ENCODE measurements at places on chromosomes 11 and 22.

DNA sequence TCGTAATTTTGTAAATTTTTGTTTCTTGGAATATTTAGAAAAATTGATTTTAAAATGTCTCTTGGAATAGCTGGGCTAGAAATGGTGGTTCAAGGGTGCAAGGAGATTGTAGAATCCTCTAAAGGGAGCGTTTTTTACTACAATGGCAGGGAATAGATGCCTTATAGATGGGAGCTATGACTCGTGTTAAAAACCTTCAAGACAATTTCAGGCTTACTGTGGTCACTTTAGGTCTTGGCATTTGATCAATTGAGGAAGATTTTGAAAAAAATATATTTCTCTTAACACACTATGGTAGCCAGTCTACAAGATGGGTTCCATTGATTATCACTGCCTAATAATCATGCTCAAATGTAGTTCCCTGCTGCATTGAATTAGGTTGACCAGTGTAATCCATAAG is 25.0 kb downstream of the METTL15 start:
- DNase-seq: no peak

DNA sequence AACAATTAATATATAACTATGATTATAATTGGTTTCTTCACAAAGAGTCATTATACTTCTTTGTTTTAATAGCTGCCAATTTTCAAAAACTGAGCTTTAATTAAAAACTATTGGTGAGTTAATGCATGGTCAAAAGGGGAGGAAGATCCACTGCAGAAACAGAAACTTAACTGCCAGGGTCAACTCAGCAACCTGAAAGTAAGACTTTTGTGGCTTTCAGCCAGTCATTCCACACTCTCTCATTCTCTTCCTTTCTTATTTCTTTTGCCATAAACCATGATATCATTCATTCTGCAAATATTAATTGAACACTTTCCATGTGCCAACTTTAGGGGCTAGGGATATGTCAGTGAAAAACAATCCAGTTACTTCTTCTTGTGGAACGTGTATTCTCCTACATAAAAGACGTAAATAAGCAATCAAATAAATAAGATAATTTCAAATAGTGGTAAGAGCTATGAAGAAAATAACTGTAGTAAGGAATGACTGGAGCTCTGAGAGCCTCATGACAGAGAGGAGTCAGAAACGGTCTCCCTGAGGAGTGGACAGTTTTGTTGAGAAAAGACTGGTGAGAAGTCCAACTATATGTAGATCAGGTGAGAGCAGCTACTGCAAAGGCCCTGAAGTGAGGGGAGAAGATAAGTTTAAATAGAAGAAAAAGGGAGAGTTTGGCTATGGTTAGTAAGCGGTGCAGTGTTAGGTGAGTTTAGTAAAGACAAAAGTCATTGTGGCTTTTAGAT is 130.5 kb downstream of the GRIA4 start:
- no peak for DNase-seq

DNA sequence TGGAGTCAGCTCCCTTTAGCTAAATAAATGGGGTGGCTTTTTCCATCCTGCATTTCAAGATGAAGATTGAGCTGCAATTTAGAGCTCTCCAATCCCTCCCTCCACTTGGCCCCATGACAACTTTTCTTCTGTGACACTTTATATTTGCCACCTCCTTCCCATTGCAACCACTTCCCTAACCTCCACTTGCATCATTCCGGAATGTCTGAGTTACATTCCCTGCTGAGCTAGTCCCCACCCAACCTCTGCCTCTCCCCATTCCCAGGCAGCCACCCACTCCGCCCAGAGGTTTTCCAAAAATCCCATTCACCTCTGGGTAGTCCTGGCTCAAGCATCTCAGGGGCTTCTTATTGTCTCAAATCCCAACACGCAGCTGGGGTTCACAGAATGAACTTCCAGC is 24.7 kb downstream of the PC start:
- DNase-seq: no peak

DNA sequence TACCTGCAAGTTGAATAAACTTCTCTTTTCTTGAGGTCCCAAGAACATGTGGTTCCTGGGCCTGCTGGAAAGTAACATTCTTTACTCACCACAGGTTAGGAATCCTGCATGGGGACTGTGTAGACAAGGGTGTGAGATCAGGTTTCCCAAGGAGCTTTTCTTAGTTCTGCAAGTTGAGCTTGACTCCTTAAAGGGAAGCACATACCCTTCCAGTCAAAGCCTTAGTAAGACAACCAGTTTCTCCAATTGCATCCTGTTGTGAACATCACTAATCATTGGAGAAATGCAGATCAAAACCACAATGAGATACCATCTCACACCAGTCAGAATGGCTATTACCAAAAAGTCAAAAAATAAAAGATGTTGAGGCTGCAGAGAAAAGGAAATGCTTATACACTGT is 48.3 kb upstream of the PAK1 start:
- no peak for DNase-seq

- no peak for DNase-seq
Observed at GRCh38 chr11:112925516-112926310, 35.5 kb upstream of the NCAM1 start.

DNA sequence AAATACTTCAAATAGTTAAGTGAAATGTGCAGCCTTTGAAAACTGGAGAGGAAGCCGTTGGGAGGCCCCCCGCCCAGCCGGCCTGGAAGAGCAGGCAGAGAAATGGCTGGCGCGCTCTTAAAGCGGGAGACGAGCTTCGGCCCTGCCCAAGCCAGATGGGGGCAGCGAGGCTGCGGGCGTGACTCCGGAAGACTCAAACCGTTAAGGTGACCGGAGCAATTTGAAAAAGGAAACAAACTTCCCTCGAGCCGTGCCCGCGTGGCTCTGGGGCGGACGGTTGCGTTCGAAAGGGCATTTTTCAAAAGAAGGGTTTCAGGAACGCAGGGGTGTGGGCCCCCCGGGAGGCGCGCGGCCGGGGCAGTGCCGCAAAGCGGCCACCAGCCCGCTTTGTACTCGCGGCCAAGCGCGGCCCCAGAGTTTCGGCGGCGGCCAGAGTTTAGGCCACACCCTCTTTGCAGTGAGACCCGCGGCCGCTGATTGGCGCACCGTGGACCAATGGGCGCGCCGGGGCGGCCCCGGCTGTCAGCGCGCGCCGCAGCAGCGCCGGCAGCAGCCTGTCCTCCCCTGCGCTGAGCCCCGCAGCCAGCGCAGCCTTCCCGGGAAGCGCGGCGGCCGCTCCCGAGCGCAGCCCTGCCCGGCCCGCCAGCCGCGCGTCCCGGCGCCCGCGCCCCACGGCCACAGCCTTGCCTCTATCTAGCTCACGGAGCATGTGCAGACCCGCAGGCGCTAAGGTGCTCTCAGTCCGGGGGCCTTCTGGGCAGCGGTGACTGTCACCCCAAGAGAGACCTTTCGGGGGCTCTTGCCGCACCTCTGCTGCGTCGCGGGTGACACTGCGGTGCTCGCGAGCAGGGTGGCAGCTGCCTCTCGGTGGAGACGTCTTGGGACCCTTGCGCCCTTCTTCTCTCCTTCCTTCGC is at the start of gene NAV2:
Gene NAV2 (plus strand): TSS at position 557 of the 915 bp plus-strand sequence. CDS start 859 bp downstream, outside the sequence.
- peak; percentile 96 for DNase-seq

GRCh38 chr22:41891407-41891806 is 23.5 kb downstream of the SHISA8 start:
- no peak for DNase-seq

DNA sequence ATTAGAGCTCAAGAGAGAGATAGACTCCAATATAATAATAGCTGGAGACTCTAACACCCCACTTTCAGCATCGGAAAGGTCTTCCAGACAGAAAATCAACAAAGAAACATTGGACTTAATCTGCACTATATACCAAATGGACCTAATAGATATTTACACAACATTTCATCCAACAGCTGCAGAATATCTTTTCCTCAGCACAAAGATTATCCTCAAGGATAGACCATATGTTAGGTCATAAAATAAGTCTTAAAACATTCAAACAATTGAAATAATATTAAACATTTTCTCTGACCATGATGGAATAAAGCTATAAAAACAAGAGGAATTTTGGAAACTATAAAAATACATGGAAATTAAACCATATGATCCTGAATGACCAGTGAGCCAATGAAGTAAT is 45.1 kb upstream of the FAM181B start:
- DNase-seq: no peak

- DNase-seq: no peak
Observed at GRCh38 chr22:27654546-27655445, 146.8 kb downstream of the MN1 start.

DNA sequence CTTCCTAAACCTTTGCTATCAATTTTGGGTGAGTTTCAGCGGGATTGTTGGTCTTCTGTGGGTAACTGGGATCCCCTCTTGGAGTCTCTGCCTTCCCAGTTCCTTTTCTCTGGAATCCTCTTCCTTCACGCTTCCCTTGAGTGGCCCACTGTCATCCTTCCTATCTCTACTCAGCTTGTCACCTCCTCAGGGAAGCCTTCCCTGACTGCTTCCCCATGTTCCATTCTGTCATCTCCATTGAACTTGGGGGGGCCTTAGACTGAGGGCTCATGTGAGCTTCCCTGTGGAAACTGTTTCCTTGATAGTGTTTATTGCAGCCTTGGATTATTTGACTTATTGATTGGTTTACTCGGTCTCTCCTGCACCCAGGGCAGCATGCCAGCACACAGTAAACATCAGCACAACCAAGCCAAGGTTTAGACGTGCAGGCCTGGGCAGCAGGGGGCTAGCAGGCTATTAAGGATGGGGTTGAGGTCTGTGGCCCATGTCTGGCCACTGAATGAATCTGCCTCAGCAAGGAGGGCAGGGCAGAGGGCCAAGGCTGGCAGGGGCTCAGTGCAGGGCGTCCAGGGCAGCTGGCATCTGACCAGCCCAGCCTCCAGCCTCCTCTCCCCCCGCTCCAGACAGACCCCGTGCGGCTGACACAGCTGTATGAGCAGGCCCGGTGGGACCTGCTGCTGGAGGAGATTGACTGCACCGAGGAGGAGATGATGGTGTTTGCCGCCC is 7.2 kb downstream of the TRPT1 start:
- no peak for DNase-seq

DNA sequence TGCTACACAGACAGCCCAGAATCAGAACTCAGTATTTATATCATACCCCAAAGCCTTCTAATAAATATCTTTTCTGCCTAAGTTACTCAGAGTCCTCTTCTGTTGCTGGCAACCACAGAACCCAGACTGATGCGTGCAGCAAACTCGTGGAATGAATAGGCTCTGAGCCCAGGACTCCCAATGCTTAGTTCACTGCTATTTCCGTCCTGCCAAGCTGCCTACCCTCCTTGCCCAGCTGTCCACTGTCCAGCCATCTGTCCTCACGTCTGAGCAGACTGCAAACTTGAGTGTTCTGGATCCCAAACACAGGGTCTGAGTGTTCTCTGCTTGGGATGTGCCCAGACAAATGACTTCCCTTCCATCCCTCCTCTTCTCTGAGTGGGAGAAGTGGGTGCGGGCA is 19.4 kb downstream of the PTPN5 start:
- DNase-seq: no peak

- no peak for DNase-seq
Observed at GRCh38 chr11:43071338-43071737, 240.5 kb upstream of the API5 start.

DNA sequence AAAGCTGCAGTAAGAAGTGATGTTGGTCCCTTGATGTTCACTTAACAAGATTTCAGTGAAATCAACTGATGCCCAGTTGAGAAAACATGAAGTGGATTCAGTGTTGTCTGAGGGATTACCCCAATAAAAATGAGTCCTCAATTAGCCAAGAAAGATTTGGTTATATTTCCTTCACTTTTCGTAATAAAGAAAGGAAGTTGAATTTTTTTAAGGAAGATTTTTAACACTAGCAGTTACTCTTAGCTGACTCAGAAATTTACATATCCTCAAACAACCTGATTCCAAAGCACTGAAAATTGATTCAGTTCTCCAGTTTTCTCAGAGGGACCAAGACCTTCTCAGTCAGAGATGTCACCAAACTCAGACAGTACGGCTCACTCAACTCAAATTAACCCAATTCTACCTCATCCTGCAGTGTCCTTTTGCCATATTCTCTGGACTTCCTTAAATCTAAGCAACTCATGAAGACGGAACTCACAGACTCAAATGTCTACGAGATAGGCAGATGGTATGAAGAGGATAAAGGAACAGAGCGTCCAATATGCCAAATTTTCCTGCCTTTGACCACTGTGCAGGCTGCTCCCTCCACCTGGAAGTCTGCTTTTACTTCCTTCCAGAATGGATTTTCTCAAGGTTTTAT is 22.8 kb downstream of the SLC5A4 start:
- DNase-seq: no peak

DNA sequence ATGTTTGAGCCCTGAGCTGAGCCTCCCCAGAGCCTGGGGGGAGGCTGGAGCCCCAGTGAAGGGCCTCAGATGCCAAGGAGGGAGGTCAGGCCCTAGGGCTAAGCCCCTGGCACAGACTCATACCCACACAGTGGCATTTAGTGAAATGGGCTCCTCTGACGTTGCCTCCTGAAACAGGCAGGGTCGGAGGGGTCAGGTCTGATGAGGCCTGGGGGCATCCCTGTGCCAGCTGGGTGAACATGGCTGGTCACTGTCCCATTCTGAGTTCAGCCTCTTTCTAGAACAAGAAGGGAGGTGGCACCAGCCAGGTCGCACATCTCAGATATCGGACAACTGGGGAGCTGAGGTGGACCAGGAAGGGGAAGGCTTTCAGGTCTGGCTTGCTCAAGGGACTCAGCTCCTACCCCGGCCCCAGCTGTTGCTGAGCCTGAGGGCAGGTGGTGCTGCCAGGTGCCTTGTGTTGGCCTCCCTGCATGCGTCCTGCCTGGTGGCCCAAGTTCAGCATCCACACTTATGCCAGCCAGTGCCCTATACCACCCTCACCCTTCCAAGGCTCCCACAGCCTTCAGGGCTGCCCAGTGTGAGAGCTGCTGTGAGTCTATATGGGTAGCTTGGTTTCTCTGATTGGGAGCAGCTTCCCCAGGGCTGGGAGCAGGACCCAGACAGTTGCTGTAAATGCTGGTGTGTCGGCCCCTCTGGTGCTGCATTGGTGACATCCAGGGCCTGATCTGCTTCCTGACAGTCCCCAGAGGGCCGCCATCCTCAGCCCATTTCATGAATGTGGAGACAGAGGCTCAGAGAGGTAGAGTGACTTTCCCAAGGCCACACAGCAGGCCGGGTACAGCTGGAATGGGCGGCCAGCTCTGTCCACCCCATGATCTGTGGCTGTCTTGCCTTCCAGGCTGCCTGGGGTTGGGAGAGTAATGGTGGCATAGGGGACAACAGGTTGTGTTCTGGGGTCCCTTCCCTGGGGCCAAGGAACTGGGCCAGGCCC is 32.8 kb upstream of the PPARA start:
- DNase-seq: no peak

DNA sequence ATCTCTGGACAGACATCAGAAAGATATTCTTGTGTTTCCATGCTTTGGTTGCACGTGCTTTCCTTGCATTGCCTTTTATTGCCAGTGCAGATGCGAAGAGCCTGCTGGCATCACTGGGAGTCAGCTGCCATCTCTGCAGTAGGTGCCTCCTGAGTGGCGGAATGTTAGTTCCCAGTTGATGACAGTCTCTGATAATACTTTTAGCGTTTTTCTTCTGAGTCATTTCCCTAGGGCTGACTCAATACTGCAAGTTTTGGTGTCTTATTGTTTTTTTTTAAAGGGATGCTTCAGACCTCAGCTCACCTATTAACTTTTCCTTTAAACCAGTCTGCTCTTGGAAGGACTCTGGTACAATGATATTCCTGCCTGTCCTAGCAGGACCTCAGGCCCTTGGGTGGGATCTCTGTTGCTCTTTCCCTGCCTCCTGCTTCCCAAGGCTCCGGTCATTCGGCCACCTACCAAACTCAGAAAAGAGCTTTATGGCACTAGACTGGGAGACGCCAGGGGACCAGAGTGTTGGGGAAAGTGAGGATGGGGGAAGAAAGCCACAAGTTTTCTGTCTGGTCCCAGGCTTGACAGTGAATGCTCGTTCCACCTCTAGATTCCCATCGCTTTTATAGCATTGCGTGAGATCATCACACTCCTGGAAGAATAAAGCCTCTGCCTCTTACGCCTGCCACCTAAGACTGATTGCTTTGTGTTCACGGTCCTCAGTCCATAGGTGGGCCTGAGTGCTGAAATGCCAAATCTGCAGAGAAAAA is 308.7 kb downstream of the DDX10 start:
- DNase-seq: peak; percentile 78
